Thymus (tissue), 14 donors: ENCODE measurements at places on chromosomes 11 and 22. TPM values are rescaled to one million over a fixed set of nuclear protein-coding genes. Genes with fewer than 3 reads are reported as not detected.

Gene ARRB1
- 11.1 TPM for total RNA-seq

Gene TMEM86A
- total RNA-seq: 1.9 TPM

Gene DDTL
- 1.3 TPM for total RNA-seq

Gene GNB1L
- total RNA-seq: 15.4 TPM

Gene GAB4
- under 0.01 TPM for total RNA-seq

Gene USH1C
- 0.24 TPM for total RNA-seq

Gene OR4C46
- not detected for total RNA-seq

Gene TBX1
- total RNA-seq: 0.05 TPM

Gene CALCB
- 0.24 TPM for total RNA-seq

Gene PLAAT4
- total RNA-seq: 68.3 TPM

Gene RAC2
- total RNA-seq: 149 TPM

Gene SCGB1D2
- total RNA-seq: 0.80 TPM

Gene NOX4
- 0.80 TPM for total RNA-seq

Gene CYP2D6
- total RNA-seq: 0.42 TPM

Gene POU2AF1
- total RNA-seq: 0.90 TPM

GRCh38 chr11:72918851-72919250 is 104.6 kb downstream of the ATG16L2 start:
- DNase-seq: no peak

- DNase-seq: no peak
These were observed 17.5 kb downstream of the RGL4 start for GRCh38 chr22:23708270-23708669.

DNA sequence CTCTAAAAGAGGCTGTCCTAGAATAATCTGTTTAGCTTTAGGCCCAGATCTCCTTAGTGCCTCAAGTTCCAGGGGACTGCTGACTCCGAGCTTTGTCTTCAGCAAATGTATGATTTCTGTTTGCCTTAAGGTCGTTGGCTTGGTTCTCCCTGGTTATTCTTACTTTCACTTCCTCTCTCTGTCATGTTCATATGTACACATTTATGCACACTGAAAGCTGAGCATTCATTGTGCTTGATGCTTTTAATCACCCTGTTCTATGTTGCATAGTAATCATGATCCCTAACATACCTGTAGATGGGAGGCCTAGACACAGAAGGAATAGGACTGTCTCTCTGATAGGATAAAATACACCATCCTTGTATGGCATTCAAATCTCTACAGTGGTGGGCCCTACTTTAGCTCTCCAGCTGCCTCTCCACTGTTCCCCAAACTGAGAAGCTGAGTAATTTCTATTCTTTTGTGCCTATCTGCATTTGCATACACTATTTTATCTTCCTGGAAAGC is 7.2 kb downstream of the PPFIBP2 start:
- DNase-seq: no peak

GRCh38 chr11:69617682-69618081 is 23.3 kb upstream of the CCND1 start:
- DNase-seq: no peak

GRCh38 chr11:47376525-47377371 is 1.6 kb downstream of the SPI1 start:
- DNase-seq: no peak

- no peak for DNase-seq
These were observed 17.8 kb downstream of the CCDC15 start for GRCh38 chr11:124971810-124972209.

DNA sequence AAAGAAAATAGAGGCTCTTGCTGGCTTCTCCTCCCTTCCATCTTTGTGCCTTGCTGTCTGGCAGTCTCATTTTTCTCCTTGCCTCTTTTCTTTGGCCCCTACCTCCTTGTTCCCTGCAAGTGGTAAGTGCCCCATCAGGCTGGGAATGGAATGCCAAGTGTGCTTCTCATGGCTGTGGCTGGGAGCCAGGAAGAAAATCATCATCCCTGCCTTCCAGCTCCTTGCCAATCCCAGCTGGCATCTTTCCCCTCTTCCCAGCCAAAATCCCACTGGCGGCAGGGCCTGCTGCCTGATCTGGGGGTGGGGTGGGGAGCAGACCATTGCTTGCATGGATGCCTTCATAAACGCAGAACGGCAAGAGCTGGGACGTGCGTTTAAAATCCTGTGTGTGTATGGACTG is 27.0 kb upstream of the SLC25A18 start:
- no peak for DNase-seq

- no peak for DNase-seq
These were observed 31.8 kb downstream of the PPFIBP2 start for GRCh38 chr11:7545611-7546010.

DNA sequence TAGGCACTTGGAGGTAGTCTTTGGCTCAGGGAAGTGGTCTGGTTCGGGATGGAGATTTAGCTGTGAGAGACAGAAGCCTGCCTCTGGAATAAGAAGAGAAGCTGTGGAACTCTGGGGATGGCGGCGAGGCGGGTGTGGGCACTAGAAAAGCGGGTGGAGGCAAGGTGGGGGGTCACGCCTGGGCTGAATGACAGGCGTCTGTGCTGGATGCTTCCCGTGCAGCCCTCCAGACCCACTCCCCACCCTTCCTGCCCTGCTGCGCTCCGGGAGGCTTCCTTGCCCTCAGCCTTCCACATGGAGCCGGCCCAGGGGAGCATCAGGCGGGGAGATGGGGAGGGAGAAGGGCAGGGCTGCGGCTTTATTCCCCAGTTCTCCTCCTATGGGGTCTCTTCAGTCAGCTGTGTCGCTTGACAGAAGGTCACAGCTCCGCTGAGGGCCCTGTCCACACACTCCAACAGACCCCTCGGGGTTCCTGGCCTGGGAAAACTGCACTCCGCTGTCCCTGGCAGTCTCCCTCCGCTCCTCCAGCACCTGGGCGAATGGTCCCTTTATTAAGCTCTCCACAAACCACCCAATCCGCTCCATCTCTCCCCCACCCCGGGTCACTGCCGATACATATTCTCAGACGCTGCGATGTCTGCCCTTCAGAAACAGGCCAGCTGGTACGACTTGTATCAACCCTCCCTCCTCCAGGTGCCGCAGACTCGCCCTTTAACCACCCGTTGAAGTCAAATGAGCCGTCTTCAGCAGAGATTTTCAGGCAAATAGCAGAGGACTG is 6.2 kb downstream of the DNAJB13 start:
- DNase-seq: no peak

- DNase-seq: no peak
These were observed 29.1 kb upstream of the COMT start for GRCh38 chr22:19912271-19912999.

- DNase-seq: no peak
These were observed 1.8 kb upstream of the GP1BB start for GRCh38 chr22:19721330-19722177.

GRCh38 chr22:17961446-17961729 is 63.0 kb downstream of the MICAL3 start:
- DNase-seq: no peak

DNA sequence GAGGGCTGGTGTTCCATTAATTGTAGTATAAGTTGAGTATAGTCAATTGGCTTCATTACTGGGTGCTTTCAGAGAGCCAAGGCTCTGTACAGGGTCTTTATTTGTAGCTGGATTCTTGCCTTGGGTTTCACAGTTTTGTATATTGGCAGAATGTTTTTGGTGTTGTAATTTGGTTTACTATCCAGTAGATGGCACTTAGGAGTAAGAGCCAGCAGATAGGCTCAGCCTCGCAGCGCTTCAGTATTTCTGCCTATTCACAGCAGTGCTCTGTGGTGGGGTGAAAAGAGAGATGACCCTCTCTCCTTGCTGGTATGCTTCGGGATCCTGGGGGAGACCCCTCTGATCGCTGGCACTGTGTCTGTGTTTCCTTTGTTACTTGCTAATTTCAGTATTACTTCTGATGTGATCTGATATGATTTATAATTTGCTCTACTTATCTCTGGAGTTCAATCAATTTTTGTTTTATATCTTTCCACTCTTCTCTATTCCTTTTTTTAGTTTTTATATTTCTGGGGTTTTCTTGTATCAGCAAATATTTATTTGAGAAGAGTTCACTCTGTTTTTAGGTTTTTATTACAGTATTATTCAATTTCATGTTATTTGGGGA is 52.2 kb downstream of the ANO5 start:
- DNase-seq: peak; percentile 0

- DNase-seq: no peak
These were observed 2.5 kb upstream of the OR52D1 start for GRCh38 chr11:5486003-5486402.

DNA sequence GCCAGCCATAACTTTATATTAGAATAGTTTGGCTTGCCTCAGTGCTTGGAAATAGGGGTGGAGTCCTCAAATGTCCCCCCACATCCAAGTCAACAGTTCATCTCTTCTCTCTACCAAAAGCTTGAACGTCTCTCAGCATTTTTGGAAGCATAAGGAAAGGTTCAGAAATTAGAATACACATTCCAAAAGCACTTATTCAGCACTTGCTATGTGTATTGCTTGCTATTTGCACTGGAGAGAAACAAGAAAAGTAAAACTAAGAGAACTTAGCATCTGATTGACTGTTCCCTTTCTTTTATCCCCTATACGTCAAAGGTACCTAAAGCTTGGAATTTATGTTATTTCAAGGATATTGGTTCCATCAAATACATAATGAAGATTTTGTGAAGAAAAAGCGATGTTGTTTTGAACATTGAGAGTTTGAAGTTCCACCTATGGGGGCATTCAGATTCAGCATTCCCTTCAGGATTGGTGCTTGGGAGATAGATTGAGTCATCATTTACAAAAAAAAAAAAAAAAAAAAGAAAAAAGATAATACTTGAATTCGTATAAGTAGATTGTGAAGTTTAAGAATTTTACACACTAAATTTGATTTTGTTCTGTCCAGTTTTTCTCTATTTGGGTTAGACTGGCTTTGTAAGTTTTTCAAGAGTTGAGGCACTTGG is 1.3 kb downstream of the TBRG1 start:
- DNase-seq: no peak

DNA sequence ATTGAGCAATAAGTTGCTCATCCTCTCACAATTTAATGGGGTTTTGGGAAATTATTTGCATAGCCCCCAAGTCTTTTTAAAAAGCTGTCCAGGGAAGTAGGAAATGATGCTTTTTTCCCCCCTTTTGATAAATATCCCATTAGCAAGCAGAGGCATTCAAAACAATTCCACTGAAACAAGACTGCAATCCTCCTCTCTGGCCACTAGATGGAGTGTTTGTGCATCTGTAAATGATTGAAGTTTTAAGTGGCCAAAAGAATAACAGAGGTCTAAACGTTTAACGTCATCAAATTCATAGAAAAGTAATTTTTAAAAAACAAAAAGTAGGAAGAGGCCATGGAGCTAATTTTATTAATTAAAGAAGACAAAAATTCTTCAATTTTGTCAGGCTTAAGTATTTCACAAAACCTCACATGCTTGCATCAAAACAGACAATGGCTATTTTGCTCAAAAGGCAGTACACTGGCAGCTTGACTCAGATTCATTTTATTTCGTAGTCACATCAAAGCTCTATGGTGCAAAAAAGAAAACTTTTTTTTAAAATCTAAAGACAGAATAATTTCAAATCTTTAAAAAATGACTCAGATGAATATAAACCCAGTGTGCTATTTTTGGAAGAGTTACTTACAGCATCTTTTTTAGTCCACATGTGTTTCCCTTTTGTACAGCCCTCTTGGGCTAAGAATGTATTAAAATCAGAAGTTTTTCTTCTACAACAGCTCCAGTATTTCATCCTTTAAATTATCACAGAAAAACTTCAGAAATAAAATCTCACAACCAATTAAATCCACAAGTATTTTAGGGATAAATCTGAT is 17.8 kb downstream of the CHORDC1 start:
- DNase-seq: peak; percentile 34

- no peak for DNase-seq
These were observed 14.4 kb upstream of the CDC42EP1 start for GRCh38 chr22:37545703-37546436.

GRCh38 chr11:17511571-17511970 is 32.6 kb downstream of the USH1C start:
- no peak for DNase-seq

DNA sequence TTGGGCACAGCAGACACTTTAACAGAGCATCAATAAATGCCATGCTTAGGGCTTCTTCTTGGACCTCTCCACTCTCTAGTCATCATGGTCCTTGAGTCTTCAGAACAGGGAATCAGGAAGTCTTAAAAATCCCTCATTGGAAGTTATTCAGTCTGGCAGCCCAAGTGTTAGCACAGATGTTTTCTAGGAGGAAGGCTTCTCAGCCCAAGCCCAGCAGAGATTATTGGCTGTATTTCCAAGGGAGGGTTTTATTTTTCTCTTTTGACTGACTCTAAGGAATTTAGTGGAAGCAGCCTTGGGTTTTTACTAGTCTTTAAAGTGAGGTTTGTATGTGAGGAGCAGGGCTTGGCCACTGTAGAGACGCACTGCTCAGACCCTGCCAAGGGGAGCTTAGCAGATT is 41.9 kb downstream of the CEP164 start:
- DNase-seq: no peak

DNA sequence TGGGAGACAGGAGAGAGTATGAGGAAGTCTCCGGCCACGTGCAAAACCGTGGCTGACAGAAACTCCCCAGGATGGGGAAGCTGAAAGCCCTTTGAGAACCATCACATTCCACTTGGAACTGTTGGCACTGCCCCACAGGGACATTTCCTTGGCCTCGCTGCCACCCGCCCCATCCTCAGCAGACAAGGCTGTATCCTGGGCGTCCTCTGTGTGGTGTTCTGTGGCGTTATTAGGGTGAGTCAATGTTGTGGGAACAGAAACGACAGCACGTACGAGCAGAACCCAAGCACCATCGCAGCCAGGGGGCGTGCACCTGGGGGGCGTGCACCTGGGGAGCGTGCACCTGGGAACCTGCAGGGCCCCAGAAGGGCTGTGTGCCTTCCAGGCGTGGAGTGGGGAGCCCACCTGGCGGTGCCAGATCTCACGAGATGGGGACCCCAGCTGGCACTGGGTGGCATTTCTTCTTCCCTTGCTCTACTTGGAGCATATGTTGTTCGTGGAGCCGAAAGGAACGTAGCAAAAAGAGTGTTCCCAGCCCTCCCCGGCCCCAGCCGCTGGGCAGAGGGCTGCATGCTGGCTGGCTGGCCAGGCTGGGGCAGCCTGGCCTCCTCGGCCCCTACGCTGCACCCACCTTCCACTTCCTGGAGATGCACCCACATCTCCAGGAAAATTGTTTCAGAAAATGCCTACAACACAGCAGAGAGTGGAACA is 35.4 kb downstream of the NFAM1 start:
- DNase-seq: no peak

DNA sequence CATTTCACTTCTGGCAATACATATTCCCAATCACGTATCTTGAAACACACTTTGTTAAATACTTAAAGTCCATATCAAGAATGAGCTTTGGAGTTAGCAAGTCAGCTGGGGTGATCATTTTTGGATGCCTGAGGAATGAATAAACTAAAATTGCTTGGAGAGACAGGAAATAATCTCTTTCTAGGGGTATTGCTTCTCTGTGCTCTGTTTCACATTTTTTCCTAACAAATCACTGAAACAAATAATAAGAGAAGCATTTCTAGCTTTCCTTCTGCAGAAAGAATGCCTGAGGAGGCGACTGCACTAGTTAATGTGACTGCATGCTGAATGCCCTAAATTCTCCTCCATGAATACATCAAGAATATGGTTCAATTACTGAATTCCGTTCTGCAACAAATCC is 541.4 kb upstream of the CCDC90B start:
- DNase-seq: no peak
